RWPE2 (cell line): ENCODE measurements at places on chromosomes 1 and 21.

GRCh38 chr1:25774206-25774803 lies 25.7 kb upstream of the SELENON start:
- DNase-seq: no peak

DNA sequence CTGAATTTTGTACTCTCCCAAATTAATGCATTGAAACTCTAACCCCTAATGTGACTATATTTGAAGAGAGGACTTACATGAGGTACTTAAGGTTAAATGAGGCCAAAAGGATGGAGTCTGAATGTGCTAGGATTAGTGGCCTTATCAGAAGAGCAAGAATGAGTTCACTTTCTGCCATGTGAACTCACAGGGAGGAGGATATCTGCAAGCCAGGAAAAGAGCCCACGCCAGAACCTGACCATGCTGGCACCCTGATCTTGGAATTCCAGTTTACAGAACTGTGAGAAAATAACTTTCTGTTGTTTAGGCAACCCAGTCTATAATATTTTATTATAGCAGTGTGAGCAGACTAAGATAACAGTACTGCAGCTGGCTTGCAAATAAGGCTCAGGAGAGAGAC lies 12.2 kb upstream of the FASLG start:
- no peak for DNase-seq

- no peak for DNase-seq
These were observed 30.8 kb upstream of the EPS8L3 start for GRCh38 chr1:109794319-109795132.

GRCh38 chr1:39490596-39491145 lies 765 bp upstream of the BMP8A start:
- DNase-seq: no peak

DNA sequence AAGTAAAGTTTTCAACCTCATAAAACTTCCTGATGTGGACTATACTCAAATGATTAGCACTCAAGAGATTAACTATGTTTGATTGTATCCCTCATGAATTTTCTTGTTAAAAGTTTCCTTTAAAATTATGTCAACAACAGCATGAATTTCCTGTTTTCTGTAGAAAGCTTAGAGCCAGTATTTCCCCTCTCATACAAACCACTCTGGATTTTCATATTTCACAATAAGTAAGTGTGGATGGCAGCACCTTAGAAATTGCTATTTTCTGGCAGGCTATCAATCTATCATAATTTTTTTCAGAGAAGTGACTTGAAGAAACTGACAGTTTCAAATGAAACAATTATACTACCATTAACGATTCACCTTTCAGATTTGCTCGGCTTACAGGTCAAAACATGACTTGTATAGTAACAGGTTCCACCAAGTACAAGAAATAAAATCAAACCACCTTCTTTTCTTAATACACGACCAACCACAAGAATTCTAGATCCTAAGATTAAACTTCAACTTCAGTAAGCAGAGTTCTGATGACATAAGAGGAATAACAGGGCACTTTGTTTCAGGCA lies 20.8 kb downstream of the ELK4 start:
- DNase-seq: no peak

DNA sequence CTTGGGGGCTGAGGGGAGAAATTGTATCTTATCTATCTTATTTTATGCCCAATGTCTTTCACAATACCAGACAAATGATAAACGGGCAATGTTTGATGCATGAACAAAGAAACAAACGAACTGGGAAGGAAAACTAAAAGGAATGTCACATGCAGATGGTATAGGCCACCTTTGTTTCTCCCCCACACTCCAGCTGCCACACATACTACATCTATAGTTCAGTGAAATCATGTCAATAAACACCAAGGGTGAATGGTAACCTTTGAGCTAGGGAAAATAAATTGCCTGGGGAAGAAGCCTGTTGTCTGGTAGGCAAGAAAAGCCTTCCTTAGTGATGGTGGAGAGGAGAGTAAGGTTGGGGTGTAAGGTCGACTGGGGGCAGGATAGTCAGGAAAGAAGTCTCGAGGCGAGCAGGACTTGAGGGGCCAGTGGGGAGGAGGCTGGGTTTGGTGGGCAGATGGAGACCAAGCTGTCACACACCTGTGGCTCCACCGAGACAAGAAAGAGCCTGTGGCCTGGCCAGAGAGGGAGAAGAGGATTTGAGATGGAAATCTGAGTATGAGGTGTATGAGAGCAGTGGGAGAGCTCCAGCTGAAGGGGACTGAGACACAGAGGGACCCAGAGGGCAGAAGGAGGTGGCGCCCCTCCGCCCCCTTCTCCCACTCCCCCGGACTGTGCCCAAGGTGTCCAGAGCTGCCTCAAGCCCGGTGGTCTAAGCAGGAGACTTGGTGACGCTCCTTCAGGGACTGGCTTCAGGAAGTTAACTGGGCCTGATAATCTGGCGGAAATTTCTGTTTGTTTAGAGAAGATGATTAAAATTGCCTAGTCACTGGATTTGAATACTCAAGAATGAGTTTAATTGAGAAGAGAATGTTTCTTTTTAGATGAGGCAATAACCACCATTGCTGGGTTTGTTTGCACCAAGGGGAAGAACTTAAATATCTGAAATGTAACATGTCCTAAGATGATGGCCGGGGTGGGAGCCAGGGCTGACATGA lies 37.3 kb downstream of the ATF3 start:
- DNase-seq: no peak

GRCh38 chr1:64598100-64598571 lies 128.2 kb downstream of the CACHD1 start:
- DNase-seq: no peak

GRCh38 chr1:226355669-226356551 lies 46.9 kb upstream of the LIN9 start:
- DNase-seq: no peak

- no peak for DNase-seq
These were observed 102.7 kb downstream of the ERG start for GRCh38 chr21:38395581-38395980.

- no peak for DNase-seq
These were observed 51.8 kb downstream of the RUNX1 start for GRCh38 chr21:34997294-34997693.

- peak; percentile 9 for DNase-seq
These were observed 58.5 kb downstream of the WNT9A start for GRCh38 chr1:227889047-227889862.

- no peak for DNase-seq
These were observed 123.9 kb downstream of the RRAGC start for GRCh38 chr1:38735651-38736161.

DNA sequence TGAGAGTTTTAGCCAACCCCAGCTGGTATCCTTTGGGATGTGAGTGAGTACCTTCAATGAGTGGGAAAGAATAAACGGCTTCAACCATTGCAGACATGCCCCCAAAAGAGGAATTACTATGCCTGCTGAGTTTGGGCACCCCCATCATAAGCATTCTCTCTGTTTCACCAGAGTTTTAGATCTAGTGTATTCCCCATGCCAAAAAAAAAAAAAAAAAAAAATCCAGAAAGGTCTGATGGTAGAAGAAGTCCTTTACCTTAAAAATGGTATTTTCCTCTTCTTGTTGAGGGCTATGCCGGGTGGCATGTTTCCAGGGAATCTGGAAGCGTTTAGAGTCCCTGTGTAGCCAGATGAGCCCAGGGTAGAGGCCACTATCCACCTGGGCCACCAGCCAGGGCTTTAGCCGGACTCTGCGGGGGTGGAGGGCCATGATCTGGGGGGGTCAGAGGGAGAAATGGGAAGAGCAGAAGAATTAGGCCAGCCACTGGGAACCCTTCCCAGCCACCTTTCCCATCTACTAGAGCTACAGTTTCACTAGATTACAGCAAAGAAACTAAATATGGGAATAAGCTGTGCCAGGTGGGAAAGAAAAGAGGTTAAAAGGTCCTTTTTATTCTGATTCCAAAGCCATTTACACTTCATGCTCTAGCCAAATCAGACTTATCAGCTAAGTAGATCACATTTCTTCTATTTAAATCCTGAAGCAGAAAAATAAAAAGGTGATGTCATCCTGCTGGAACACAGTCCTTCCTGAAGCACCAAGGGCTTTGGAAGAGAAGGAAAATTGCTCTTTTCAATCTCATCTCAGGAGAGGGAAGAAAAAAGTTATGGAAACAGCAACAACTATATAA lies 4.7 kb downstream of the IRF6 start:
- DNase-seq: no peak

DNA sequence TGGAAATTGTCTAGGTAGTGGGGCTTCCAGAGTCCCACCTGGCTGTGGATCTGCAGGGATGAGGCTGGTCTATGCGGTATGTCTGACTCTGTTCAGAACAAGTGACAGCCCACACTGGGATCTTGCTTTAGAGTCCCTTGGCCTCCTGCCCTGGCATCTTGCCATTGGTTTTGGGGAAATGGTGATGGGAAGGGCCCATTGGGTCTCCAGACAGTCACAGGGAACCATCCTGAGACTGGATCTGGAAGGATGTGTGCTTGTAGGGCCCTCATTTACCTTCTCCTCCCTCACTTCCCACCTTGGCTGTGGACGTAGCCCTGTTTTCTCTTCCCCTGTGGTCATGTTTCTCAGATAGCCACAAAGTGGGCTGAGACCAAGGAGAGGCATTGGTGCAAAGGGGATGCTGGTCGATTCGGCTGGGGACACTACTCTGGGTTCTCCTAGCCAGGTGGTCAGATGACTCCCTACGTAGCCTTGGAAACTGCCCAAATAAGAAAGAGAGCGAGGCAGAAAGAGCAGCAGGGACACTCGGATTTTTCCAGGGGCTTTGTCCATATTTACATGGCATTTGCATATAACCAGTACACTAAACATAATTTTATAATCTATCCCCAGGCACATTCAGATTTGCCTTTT lies 15.1 kb downstream of the SOX13 start:
- DNase-seq: no peak

DNA sequence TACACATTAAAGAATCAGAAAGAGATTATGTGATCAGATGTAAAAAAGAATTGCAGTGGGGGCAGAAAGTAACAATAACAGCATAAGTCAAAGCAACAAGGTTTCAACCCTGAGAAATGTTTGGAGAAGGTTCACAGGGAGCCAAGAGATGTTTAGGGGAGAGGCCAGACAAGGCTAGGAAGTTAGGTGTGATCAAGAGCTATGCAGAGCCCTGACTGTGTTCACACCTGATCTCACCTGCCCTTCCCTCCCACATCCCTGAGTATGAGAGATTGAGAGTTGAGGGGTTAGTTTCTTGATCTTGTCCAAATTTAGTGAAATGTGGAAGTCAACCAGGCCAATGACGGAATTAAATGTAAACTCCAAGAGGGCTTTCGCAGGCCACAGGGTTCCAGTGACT lies 10.2 kb downstream of the PTPN14 start:
- DNase-seq: no peak

DNA sequence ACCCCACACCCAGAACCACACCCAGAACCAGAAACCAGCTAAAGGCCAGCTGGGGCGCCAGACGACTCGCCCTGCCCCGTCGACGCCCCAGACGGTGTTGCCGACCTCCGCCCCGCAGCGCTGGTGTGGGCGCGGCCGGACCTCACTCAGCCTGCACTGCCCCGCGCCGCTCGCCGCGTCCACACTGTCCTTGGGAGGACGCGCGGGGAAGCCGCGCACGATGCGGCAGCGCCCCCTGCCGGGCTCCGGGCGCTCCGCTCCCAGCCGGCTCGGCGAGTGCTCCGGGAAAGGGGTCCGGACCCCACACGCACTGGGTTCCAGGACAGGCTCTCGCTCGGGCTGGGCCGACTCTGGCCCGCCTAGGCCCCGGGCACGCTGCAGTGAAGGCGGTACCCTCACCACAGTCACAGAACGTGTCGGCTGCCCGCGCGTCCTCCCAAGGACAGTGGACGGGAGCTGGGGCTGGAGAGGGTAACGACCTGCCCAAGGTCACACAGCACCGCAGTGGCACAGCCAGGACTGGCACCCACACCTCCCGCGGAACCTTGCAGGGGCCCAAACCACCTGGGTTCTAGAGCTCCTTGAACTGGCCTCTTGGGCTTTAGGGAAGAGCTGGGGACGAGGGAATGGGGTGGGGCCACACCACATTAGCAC lies 90.2 kb downstream of the DMRTA2 start:
- DNase-seq: no peak

DNA sequence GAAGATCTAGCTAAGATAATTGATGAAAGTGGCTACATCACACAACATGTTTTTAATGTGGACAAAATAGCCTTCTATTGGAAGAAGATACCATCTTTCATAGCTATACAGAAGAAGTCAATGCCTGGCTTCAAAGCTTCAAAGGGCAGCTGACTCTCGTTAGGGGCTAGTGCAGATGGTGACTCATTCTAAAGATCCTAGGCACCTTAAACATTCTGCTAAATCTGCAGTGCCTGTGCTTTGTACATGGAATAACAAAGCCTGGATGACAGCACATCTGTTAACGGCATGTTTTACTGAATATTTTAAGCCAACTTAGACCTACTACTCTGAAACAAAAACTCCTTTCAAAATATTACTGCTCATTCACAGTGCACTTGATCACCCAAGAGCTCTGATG lies 65.6 kb upstream of the USP24 start:
- DNase-seq: no peak

GRCh38 chr1:171858696-171859095 lies 17.4 kb downstream of the DNM3 start:
- no peak for DNase-seq

GRCh38 chr1:44031252-44032169 lies at the start of gene SLC6A9:
Gene SLC6A9, minus strand, starts transcription at chr1:44031462. Its CDS starts 7,185 bp downstream, at chr1:44024277.
- DNase-seq: no peak
